DMS153 (cell line): ENCODE measurements at places on chromosomes 3 and 15.
A peak's percentile ranks its signal among the peaks of the same experiment; 100 is the strongest.

DNA sequence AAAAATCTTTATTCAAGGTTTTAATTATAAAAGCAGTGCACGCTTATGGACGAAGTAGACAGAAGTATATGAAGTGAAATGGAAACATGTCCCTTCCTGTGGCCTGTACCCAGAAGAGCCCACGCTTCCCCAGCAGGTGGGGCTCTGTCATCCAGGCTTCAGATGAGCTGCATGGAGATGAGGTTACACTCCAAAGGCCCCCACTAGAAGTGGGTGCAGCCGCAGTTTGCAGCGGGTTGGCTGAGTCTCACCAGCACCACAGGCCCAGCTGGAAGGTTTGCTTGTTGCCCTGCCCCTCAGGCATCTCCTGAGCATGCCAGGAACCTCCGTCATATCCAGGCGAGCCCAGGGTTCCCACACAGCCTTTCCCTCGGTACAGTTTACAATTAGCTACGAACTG lies 33.1 kb downstream of the PRR20G start:
- no peak for DNase-seq

DNA sequence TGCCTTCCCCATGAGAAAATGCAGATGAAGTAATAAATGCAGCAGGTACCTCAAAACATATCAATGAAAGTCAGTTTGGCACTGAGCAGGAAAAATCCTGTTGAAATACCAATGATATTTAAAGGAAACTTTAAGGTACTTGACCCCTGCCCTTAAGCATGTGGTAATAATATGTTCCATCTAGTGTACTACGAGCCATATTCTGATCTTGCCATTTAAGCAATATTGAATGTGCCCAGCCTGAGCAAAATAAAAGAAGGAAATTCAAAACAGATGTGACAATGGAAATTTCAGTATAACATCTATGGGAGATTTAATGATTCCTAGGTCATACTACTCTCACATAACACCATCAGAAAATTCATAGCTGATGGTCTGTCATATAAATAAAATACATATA lies 191.8 kb upstream of the CGNL1 start:
- DNase-seq = no peak

DNA sequence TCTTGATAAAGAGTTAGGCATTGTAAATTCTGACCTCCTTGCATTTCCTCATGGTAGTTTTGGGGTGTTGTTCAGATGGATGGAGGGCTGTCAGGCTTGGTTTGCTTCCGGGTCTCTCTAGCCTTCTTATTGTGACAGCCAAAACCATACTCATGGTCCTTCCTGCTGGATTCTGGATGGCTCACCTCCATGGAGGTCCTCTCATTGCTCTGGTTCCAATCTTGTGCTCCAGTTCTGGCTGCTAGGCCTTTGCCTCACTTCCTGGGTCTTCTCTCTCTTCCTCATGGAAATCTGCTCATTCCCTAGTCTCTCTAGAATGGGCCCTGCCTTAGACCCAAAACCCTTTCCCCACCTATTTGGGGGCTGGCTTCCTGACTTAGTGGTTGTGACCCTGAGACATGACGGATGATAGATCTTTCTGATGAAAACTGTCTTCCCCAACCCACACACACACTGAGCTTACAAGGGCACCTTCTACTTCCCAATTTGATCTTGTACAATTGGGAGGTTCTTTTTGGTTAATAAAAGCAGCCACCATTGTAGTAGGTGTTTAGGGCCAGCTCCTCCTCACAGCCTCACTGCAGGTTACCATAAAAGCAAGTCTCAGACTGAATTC lies 66.2 kb upstream of the XCR1 start:
- DNase-seq = no peak

DNA sequence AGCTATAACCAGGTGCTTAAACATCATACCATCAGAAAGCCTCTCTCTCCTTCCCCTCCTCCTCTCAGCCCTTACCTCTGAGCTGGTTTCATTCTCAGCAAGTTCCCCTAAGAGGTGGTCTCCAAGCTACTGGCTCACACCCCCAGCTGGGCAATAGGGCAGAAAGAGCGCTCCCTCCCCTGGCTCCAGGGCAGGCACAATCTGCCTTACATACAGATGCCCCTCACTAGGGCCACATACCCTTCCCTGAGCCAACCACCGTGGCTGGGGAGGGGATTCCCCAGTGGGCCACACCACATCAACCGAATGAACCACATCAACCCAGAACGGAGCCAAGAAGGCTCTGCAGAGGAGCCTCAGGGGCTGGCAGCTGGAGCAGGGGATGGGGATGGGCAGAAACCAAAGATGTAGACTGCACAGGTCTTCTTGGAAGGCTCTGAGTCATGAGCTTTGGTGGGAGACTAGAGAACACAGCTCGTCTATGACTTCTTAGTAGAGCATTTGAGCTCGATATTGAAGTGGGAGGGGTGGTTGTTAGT lies 4.6 kb upstream of the FBLN2 start:
- no peak for DNase-seq

DNA sequence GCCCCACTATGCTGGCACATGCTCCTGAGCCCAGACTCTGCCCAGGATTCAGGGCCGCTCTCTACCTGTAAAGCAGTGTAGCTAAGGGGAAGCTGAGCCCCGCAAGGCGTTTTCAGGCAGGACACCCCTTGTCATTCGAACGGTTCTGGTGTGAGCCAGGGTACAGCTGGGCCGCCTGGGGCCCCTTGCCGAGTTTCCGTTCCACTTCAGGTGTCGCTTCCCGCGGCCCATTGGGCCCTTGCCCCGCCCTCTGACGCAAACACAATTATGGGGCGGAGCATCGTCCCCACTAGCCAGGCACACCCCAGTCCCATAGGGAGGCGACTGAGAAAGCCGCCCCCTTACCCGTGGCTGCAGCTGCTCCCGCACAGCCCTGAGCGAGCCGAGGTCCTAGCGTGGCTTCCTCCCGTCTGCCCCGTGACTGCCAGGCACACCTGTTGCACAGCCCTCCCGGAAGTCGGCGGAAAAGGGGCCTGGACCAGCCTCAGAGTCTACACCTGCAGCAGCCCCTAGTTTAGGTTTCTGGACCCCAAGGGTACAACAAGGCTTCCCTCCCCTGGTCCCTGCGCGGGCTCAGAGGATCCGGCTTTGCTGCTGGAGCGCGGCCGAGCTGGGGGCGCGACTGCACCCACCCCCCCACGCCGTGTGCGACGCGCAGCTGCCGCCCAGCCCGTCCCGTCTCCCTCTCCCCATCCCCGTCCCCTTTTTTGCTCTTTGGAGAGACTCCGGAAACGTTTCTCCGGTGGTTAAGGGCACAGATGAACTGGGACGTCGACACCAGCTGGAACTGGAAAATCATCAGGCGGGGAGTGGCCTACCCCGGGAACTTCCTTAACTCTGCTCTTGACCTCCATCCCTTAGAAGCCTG lies at the start of gene PLSCR2:
TSS of gene PLSCR2 (minus strand) at position 412 of the 868 bp plus-strand sequence. CDS start 9,657 bp downstream, outside the sequence.
- DNase-seq = peak; percentile 80

DNA sequence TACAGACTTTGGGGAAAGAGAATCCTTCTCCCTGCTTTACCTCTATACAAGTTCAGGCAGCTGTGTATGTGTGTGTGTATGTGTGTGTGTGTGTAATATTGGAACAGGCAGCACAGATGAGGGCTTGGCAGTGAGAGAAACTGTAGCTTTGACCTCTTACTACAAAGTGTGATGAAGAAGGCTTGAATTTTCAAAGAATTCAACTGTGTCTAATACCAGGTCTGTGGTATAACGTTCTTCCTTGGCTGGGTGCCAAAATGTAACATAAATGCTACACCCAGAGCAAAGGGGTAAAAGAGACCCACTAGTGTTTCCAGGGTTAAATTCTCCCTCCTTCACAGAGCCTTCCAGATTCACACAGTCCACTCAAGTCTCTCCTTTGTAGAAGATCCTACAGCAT lies 51.1 kb downstream of the CHST2 start:
- DNase-seq = no peak

GRCh38 chr3:52403955-52404354 lies 40.9 kb downstream of the SEMA3G start:
- DNase-seq = no peak

DNA sequence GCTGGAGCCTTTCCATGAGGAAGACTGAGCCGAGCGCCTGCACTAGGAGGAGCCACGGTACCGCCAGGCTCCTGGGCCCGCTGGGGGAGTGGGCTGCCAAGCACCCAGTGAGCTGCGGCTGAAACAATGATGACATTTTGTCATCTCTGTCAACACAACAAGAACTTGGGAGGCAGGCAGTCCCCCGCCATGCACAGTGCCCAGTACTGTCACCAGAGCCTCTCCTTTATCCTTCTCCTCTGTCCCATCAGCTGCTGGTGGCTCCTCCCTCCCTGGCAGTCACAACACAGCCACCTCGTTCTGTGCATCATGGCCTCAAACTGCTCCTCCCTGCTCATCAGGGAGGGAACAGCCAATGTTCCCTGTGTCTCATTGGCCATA lies 34.0 kb upstream of the PCSK6 start:
- no peak for DNase-seq

DNA sequence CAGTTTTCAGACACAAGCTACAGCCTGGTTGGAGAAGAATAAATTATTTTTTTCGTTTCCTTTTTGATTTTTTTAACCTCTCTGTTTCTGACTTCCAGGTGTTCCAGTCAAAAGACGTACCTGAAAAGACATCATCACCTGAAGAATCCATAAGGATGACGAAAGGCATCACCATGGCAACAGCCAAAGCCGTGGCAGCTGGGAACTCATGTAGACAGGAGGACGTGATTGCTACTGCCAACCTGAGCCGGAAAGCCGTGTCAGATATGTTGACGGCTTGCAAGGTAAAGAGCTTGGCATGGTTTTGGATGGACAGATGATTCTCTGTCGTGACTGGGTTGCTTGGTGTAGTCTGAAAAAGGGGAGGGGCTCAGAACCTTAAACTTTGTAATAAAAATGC lies 237.0 kb upstream of the TPM1 start:
- DNase-seq = no peak

DNA sequence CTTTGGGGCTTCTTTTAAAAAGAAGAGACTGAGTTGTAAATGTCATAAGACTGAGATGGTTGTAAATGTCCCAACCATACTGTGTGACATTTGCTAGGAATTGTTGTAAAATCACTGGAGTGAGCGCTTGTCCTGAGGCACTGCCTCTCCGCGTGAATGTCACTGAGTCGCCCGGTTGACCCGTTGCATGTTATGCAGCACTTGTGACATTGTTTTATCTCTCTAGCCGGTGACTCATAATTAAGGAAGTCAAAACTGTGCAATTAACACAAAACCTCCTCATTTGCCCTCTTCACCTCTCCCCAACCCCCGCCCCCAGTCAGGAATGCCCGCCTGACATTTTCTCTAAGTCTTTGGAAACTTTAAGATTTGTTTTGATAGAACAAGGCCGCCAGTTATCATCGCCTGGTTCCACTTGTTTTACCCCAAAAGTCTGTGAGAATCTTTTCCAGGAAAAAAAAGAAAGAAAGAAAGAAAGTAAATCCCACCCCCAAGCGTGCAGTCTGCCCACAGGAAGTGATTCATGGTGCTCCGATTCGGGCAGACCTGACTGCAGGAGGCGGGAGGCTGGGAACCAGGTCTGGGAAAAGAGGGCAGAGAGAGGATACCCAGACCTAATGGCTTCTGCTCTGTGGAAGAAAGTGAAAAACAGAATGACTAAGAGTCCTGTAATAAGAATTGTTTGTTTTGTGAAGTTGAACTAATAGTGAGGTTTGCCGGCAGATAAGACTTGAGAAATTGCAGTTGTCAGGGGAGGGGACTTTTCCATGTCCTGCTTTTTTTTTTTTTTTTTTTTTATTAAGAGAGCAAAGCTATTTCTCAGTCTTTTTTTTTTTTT lies 84.8 kb downstream of the SMAD3 start:
- no peak for DNase-seq

- DNase-seq = no peak
Observed at GRCh38 chr15:96051598-96051997, 278.9 kb upstream of the NR2F2 start.

DNA sequence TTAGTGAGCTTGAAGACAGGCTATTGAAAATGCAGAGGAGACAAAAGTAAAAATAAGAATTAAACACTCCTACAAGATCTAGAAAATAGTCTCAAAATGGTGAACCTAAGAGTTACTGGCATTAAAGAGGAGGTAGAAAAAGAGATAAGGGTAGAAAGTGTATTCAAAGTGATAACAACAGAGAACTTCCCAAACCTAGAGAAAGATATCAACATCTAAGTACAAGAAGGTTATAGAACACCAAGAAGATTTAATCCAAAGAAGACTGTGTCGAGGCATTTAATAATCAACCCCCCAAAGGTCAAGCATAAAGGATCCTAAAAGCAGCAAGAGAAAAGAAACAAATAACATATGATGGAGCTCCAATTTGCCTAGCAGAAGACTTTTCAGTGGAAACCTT lies 23.3 kb downstream of the PDCD10 start:
- no peak for DNase-seq

GRCh38 chr3:181512787-181513186 lies 198.9 kb upstream of the SOX2 start:
- no peak for DNase-seq

- no peak for DNase-seq
Observed at GRCh38 chr15:64701482-64702184, 73.8 kb downstream of the RBPMS2 start.

DNA sequence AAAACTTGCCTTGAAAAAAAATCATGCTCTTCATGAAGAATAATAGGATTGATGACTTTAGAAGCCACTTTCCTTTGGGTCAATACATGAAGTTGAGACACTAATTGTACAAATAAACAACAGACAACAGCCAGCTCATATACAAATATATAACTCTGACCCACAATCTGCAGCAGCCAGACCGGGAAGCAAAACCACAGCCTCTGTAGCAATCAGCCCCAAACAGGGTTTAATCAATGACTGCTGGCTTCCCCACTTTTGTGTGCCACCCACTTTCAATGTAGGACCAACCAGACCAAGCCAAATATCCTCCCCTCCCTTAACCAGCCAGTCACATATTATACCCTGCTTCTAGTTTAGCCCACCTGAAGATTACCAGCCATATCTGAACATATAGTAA lies 39.0 kb downstream of the IFT57 start:
- DNase-seq = no peak

DNA sequence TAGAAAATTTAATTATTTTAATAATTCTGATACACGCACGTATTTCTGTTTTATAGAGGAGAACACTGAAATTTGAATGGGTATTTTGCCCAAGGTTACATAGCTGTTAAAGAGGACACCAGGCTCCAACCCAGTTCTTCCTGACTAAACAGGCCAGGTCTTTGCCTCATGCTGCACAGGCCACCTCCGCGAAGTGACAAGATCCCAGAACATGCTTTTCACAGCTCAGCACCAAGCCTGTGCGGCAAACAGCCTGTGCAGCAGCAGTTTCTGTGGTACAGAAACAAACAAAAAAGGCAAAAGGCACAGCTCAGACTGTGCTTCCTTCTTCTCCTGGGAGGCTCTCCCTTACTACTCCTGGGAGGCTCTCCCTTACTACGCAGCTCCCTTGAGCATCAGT lies 6.5 kb downstream of the FOXL2 start:
- no peak for DNase-seq

DNA sequence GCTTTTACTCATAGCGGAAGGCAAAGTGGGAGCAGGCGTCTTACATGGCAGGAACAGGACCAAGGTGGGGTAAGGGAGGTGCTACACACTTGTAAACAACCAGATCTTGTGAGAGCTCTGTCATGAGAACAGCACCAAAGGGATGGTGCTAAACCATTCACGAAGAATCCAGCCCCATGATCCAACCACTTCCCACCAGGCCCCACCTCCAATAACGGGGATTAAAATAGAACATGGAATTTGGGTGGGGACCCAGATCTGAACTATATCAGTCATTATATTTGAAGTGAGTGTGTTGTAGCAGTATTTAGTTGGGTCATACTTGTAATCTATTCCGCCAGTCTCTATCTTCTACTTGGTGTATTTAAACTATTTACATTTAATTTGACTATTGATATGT lies 190.9 kb downstream of the RPLP1 start:
- no peak for DNase-seq
